ENCODE measurements at places on chromosomes 2 and 18.

GRCh38 chr2:4916094-4916493 lies 776.1 kb upstream of the SOX11 start:
- DNase-seq = no peak

DNA sequence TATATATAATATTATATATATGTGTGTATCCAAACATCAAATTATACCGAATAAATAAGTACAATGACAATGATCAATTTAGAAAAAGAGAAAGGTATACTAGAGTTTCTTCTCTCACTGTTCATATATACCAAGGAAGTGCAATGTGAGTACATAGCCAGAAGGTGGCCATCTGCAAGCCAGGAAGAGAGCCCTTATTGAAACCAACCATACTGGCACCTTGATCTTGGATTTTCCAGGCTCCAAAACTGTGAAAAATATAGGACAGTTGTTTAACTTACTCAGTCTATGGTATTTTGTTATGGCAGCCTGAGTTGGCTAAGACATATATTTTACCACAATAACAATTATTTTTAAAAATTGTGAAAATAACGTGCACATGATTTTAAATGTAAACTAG lies 1490.2 kb upstream of the SLC39A10 start:
- DNase-seq = peak; percentile 16

DNA sequence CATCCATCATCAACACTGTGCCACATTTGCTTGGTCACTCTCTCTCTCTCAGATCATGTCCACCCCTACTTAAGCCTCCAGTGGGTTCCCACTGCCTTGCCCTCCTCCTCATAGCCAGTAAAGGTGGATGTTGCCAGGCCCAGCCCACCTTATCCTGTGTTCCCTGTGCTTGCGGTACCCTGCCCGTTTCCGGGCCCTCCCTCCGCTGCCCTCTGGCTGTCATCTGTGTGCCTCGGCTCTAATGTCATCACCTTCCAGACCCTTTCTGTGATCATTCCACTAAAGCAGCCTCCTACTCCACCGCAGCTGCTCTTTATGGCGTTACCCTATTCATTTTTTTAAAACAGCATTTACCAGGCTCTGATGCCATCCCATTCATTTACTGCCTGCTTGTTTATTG lies 305.7 kb upstream of the SKOR2 start:
- no peak for DNase-seq

DNA sequence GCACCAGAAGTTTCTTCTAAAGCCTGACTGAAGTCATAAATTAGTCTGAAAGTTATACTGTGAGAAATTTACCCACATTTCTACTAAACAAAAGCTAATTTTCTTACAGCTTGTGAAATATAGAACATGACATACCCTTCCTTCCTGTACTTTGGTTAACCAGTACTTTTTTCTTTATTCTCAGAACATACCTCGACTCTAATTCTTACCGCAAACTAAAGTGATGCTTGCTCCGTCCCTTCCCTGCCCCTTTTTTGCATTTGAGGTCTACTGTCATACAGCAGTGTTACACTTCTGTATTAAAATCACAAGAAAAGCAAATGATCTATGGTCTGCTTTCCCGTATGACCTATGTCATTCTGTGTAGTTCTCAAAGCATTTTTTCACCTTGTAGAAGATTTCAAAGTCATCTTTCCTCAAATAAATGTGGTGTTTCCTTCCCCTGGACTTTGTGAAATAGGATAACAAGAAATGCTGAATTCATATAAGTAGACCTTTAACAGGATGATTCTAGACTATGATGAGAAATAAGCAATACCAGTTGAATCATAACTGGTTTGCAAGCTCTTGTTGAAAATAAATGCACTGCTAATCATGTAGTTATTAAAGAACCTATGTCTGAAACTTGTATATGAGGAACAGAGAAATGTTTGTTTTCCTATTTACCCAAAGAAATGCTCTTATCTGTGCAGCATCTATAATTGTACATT lies 30.4 kb downstream of the CYTIP start:
- no peak for DNase-seq

GRCh38 chr2:242030226-242030575 lies 160.7 kb downstream of the RTP5 start:
- DNase-seq = no peak

DNA sequence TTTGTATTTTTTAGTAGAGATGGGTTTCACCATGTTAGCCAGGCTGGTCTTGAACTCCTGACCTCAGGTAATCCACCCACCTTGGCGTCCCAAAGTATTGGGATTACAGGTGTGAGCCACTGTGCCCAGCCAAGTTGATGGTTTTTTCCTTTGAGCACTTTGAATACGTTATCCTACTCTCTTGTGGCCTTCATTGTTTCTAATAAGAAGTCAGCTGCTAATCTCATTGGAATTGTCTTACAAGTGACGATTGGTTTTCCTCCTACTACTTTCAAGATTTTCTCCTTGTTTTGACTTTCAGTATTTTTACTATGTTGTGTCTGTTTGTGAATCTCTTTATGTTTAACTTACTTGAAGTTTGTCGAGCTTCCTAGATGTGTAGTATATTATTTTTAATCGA lies 88.5 kb downstream of the TMEM200C start:
- no peak for DNase-seq

GRCh38 chr18:46821856-46822711 lies 65.2 kb upstream of the ST8SIA5 start:
- no peak for DNase-seq

- no peak for DNase-seq
Measured at GRCh38 chr2:191297033-191297432, 51.8 kb downstream of the MYO1B start.

DNA sequence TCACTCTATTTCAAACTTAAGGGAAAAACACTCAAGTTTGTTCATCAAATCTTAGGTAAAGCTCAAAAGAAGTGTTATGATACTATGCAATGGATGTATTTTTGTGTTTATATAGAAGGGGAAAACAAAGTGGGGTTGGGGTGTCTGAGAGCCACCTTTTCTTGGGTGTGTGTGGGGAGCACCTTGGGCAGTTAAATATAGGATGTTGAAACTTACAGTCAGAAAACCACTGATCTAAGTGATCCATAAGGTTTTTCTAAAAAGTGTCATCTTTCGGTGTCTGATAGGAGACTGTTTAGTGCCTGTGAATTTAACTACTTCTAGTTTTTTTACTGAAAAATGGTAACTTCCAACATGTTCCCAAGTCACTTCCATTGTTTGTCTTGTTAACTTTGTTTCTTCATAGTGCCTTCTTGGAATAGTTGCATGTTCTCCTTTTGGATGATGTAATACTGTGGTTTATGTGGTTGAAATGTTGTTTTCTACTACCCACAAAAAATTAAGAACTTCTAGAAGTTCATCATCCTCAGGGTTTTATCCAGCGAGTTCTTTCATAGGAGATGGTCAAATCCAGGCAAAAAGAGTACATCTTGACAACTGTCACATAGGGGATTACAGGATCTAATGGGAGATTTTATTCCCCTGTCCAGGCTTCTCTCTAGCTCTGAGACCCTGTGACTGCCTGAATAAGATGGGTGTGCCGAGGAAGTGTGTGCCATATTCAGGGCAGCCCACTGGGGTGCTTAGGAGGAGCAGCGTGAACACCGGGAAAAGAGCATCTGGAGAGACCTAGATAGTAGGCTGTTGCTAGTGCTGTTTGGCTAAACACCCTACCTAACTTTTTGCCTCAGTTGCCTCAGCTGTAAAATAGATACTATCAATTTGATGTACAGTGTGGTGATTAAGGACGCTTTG lies 46.2 kb downstream of the CAB39 start:
- DNase-seq = no peak

- DNase-seq = no peak
Measured at GRCh38 chr2:28319118-28320008, 73.3 kb upstream of the FOSL2 start.

DNA sequence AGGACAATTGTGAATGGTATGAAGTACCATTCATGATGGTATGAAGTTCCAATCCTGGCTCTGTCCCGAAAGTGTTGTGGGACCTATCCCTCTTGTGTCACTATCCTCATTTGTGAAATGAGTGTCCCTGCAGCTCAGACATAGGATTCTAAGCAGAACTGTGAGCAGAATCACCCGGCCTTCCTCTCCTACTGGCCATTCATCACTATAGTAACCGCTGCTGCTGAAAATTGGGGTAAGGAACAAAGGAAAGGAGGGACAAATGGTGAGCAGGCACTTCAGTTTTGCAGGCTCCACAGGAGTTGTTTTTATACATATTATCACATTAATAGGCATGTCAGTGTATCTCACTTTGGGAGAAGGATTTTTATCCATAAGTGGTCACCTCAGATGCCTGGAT lies 27.4 kb downstream of the SMYD1 start:
- DNase-seq = no peak

DNA sequence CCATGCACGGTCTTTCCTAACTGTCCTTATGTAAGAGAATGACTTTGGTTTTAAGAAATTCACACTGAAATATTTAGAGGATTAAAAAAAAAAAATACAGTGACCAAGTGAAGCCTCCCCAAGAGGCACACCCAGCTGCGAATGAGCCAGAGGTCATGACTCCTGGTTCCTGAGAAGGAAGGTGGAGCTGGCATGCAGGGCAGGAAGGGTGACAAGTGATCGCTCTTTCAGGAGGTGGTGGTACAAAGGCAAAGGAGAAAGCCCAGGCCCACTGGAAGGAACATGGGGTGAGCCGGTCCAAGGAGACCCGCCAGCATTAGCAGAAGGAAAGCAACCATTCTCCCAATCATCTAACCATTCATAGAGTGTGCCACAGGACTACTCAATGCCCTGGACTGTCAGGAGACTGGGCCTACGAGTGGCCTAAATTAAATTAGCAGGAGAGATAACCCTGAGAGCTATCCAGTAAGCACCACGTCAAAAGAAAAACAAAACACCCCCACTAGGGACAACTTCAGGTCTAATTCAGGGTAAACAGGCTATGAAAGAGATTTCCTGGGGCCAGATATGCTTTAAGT lies 7.8 kb downstream of the INO80C start:
- DNase-seq = peak; percentile 26

DNA sequence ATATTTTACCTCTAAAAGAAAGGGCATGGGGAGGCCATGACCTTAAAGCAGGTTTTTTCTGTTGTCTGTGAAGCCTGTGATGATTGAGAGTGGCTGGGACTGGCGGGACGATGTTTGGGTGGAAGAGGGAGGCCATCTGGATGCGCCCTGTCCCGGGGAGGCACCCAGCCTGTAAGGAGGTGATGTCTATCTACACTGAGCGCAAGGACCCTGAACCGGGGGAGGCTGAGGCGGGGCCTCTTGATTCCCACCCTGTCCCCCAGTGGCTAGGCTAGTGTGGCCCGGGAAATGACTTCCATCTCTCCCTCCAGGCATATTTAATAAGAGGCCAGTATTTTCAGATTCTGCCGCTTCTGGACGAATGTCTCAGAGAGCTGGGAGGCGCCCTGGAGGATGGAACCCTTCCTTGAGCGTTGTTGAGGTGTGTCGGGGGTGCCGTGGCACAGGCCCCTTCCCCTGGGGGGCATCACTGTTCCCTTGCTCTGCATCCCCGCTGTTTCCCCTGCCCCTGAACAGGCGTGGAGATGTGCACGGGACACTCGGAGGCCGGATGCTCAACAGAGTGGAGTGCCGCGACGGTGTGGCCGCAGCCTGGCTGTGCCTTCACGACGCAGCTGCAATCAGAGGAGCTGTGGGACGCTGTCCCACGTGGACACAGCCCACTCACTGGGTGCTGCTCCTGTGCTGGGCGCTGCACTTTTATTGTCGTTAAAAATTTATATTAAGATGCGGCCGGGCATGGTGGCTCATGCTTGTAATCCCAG lies 185.4 kb downstream of the LDLRAD4 start:
- DNase-seq = no peak

DNA sequence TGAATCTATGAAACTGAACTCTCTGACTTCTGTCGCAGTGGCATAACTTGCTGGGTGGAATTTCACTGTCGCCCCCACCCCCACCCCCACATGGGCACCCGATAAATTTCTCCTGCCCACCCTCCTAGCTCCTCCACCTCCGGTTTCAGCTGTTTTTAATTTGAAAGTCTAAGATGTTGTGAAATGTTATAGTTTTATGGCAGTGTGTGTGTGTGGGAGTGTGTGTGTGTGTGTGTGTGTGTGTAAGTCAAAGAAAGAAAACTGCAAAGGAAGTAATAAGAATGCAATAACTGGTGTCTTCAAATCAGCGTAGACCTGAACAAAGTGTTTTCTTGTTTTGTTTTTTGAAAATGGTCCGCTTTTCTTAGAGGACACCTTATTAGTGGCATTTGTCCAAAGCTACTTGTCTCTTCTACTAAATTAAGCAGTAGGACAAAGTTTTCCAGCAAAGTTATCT lies 388 bp downstream of the DTNA start:
- DNase-seq = no peak

GRCh38 chr2:226207671-226208070 lies 591.9 kb downstream of the IRS1 start:
- DNase-seq = no peak

GRCh38 chr2:47272905-47273758 lies 118.0 kb upstream of the STPG4 start:
- no peak for DNase-seq

DNA sequence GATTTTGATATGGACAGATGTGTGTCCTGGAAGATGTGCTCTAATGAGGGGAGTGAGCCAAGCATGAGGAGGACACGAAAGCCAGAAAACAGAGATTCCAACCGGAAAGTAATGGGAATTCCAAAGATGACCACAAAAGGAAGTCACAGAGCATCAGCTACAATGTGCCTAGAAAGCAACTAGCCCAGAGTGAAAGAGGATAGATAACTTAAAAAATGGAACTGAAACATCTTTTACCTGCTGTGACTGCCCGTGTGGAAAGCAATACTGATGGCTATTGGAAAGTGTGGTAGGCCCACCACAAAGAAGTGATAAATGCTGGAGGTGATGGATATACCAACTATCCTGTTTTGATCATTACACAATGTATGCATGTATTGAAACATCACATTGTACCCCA lies 21.6 kb downstream of the DNMT3A start:
- no peak for DNase-seq

- no peak for DNase-seq
Measured at GRCh38 chr2:235495373-235496238, 1.8 kb downstream of the AGAP1 start.

DNA sequence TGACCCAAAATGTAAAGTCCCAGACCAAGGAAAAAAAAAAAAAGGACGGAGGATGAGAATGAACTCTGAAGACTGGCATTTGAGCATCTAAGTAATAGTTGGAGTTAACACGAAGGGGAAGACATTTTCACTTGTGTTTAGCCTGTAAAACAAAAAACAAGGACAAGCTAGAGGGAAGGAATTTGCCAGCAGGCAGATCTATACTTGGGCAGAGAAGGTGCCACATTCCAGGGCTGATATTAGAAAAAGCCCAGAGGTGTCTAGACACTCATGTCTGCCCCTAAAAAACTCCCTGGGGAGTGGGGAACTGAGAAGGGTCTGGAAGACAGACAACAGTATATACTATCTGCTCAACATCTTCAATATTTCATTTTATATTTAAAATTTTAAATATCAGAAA lies 171.1 kb downstream of the ZEB2 start:
- no peak for DNase-seq

DNA sequence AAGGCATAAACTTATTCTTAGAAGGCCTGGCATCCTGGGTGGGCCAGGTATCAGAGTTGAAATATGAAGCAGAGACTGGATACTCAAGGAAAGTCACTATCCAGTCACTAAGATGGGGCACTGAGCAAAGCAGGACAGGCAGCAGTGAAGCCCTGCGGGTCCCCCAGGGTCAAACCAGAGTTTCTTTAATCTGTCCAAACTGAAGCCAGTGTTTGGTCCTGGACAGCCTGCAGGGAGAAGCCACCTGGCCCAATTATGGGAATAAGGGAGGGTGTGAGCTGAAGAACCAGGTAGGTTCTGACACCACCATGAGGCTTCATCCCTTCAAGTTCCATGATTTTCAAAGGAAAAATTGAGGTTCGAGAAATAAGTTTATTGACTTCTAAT lies 298.4 kb upstream of the FBXO11 start:
- no peak for DNase-seq

GRCh38 chr18:46166261-46166970 lies 62.2 kb downstream of the HAUS1 start:
- no peak for DNase-seq

GRCh38 chr2:147026664-147027295 lies 818.0 kb upstream of the ACVR2A start:
- no peak for DNase-seq
